Activated CD4-positive, alpha-beta T cell treated with anti-CD3 and anti-CD28 coated beads for 1 hour (primary cell): ENCODE measurements at places on chromosomes 4 and X.
A peak's percentile ranks its signal among the peaks of the same experiment; 100 is the strongest.

DNA sequence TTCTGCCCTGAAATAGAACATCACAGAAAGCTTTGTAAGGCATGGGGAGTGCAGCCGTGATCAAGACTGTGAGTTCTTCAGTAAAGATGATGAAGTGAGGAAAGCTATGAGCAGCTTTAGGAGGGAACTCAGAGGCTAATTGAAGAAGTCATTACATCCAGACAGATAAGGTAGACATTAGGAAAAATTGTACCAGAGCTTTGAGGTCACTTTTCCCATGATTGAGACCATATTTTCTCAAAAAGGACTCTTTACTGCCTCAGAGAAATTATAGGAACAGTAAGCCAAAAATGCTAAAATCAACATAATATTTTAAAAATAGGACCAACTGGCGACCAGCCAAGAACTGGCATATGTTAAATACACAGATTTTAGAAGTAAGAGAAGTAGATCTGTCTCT lies 11.2 kb downstream of the CHST7 start:
- no peak for DNase-seq

DNA sequence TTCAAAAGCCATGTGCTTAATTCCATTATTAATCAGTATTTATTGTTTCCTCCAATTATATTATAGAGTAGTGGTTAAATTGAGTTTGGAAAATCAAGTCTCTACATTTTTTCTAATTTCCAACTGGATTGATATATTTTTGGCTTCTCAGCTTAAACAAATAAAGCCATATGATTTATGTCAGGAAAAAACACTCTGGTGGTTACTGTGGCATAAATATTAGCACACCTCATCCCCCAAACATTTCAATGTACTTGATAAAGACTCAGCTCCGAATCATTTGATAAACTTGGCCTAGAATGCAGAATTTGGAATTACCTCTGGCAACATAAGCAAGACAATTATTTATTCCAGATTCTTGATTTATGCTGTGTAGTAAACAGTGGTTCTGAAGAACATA lies 2313.8 kb downstream of the ARAP2 start:
- DNase-seq, result no peak

GRCh38 chr4:65482410-65482809 lies 187.9 kb downstream of the EPHA5 start:
- no peak for DNase-seq

- DNase-seq, result no peak
These were observed 36.9 kb downstream of the CEP44 start for GRCh38 chr4:174320494-174321199.

GRCh38 chrX:21926116-21926515 lies 14.4 kb upstream of the SMS start:
- no peak for DNase-seq

- no peak for DNase-seq
These were observed 995.7 kb upstream of the PRKX start for GRCh38 chrX:4708970-4709760.

- DNase-seq, result no peak
These were observed 170.1 kb downstream of the FRMPD4 start for GRCh38 chrX:12308420-12308819.

DNA sequence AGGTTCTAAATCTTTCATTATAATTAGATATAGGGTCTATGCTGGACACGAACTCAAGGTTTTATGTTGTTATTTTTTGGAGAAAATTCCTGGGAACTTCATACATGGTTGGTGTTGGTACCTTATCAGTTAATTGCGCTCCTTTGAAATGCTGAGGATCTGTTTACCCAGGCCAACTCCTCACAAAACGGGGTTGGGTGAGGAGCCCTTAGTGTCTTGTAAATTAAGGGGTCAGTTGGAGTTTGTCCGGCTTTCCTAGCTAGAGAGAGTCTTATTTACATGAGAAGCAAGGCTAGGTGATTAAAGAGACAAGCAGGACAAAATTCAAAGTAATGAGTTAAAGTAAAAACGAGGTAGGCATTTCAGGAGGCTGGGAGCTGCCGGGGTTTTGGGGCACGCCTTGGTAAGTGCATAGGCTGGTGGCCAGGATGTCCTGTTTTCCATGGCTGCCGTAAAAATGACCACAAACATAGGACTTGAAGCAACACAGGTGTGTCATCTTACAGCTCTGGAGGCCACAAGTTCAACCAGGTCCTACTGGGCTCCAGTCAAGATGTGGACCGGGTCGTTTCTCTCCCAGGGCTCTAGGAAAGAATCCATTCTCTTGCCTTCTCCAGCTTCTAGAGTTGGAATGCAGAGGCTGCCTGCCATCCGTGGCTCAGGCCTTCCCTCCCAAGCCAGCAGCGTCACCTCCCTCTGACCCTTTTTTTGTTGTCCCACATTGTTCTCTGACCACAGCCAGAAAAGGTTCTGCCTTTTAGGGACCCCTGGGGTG lies 19.8 kb downstream of the PSAPL1 start:
- no peak for DNase-seq

DNA sequence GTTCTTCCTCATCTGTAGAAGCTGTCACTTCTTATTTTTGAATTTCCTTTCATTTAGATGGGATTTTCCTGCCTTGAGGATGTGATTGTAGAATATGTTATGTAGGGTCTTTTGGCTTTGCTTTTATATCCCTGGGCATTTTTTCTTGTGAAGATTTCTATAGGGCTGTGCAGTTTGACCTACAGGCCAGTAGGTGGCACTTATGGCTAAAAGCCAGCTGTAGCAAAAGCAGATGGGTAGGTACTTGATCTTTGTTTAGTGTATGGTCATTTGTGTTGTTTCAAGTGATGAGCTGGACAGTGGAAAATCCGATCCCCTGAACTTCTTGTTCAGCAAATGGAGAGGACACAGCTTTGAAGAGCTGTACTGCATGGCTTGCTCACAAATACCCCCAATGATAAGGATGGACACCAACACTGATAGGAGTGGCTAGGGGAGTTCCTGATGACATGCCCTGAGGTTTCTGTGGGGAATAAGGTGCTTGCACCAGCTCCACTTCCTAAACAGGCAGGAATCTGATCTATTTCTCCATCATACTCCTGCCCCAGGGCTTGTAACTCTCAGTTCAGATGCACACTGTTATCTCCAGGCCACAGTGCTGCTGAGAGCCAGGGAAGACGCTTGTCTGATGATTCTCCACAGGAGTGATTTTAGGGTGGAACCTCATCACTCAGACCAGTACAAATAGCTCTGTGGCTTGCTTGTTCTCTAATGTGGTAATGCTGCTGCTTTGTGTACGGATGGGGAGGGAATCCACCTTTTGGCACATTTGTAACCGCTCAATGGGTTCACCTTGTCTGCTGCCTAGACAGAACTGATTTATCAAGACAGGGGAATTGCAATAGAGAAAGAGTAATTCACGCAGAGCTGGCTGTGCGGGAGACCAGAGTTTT lies 417.1 kb upstream of the MAGEB16 start:
- DNase-seq, result no peak

- DNase-seq, result no peak
These were observed 2293.1 kb downstream of the PCDH7 start for GRCh38 chr4:33013282-33013681.

DNA sequence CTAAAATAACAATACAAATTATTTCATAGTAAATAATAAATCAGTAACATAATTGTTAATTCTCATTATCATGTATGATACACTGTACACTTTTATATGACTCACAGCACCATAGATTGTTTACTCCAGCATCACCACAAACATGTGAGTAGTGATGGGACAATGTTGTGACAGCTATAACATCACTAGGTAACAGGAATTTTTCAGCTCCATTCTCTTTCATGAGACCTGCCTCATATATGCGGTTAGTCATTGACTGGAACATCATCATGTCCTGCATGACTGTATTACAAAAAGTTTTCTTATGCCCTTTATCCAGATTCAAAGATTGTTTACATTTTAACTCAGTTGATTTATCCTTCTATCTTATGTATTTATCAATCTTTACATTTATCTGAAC lies 1530.0 kb downstream of the PCDH18 start:
- no peak for DNase-seq

GRCh38 chr4:11483046-11483445 lies 54.4 kb upstream of the HS3ST1 start:
- DNase-seq, result no peak

GRCh38 chr4:99179626-99180025 lies 35.5 kb upstream of the ADH4 start:
- DNase-seq, result no peak

GRCh38 chr4:108890484-108890881 lies 127.6 kb upstream of the ETNPPL start:
- no peak for DNase-seq

DNA sequence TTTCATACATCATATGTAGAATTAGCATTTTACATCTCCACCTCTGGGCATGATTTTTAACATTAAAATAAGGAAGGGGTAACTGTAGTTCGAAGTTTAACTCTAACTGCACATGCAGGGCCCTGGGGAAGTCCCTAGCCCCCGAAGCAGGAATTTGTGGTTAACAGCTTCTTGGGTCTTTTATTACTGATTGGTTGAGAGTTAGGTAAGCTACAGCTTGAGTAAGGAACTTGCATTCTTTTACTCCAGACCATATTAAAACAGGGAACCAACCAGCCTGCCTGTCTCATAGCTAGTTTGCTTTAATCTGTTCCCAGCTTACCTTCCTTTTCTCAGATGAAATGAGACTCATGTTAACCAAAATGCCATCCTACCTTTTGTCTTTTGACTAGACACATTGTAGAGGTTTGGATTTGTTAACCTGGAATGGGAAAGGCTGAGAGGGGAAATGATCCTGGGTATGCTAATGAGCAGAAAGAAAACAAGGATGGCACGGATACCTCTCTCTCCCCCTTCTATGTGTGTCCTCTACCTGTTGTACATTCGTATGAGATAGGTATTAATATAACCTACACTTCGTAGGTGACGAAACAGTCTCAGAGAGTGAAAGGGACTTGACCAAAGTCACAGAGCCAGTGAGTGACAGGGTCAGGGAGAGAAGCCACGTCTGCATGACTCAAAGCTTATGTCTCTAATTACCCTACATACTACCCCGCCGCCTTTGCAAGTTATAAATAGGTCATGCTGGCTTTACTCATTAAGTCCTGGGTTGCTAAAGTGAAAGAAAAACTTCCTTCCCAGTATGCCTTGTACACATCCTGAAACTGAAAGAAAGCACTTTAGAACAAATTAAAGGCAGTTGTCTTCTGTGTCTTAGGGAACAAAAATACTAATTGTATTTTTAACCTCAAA lies 119.5 kb upstream of the AFF2 start:
- peak; percentile 8 for DNase-seq

GRCh38 chrX:108312957-108313356 lies 125.3 kb downstream of the COL4A6 start:
- DNase-seq, result no peak

- no peak for DNase-seq
These were observed 73.5 kb downstream of the PPP1R2C start for GRCh38 chrX:42704454-42704853.

GRCh38 chr4:148052448-148052847 lies 320.6 kb downstream of the ARHGAP10 start:
- DNase-seq, result no peak

GRCh38 chrX:100649550-100650356 lies 5.8 kb downstream of the SRPX2 start:
- DNase-seq, result no peak
